ENCODE measurements at places on chromosomes 13 and 19. TPM values are rescaled to one million over a fixed set of nuclear protein-coding genes. Genes with fewer than 3 reads are reported as not detected.

DNA sequence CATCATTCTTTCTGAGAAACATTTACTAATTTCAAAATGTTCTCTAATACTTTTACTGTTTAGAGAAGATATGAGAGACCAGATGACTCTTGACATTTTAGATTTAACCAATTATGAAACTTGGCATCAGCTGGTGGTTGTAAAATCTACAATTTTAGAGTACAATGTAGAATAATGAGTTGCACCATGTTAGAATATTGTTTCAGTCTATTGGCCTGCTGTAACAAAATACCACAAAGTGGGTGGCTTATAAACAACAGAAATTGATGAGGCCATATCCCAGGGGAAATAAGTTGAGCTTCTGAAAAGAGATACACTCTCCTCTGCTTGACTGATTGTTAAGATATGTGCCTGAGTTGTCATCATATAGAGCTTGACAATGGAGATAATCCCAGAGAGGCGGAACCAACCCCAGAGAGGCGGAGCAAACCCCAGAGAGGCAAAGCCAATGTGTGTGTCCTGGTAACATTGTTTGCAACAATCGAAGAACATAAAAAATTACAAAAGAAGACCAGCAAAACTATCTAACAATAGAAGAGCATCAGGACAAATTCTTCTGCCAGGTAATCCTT, 373.0 kb upstream of the SLITRK1 start:
- DNase-seq = no peak

DNA sequence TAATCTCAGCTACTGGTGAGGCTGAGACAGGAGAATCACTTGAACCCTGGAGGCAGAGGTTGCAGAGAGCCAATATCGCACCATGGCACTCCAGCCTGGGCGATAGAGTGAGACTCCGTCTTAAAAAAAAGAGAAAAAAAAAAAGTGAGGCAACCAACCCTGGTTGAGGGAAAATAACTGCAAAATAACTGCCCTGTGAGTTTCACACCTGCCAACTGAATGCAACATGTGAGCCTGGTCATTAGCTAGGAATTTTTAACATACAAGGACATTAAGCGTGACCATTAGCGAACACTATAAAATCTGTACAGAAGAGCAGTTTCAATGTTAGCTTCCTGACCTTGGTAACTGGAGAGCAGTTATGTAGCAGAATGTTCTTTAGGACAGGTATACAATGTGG, 2.4 kb upstream of the CCNP start:
- no peak for DNase-seq

DNA sequence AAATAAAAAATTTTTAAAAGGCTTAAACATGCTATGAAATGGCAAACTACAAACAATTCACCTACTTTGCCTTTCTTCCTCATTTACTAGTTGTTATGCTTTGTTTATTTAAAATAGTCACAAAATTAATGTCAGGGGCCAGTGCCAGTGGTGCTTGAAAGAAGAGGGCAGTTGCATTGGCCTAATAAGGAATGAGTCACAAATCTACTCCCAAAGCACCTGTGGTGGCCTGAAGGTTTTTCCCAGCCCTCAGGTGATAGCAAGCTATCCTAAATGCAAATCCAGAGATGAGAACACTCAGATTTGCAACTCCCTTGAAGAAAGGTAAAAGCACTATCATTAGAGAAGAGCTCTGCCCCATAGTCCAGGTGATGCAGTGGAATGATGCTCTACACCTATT, 103.6 kb downstream of the MBNL2 start:
- no peak for DNase-seq

GRCh38 chr13:48573213-48574007, 40.5 kb upstream of the RCBTB2 start:
- no peak for DNase-seq

DNA sequence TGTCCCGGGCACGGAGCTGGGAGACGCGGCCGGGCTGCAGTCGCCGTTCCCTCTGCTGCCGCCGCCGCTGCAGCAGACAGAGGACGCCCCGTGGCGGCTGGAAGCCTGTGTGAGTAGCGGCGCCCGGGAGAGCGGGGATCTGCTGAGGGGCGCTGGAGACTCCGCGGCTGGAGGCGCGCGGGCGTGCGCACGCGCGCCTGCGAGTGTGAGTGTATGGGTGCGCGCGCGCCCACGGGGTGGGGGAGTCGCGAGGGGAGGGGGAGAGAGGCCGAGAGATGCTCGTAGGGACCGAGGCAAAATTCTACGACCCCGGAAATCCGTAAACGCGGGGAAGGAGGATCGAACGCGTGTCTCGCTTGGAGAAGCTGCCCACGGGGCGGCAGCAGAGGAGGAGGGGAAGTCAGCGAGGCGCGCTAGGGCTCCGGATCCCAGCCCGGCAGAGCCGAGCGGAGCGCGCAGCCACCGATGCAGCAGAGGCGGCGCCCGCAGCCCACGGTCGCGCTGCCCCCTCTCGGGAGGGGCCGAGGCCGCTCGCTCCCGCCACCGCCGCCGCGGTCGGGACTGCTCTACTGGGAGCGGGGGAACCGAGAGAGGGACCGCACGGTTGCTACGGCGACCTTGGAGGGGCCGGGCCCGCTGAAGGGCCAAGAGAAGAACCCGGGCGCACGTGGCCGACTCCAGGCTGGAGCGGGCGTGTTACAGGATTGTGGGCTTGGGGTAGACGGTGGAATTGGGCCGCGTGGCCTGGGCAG, at the start of gene ENOX1:
TSS of gene ENOX1 (minus strand) at position 207 of the 752 bp plus-strand sequence.
- DNase-seq = peak; percentile 81

GRCh38 chr13:26711211-26711610, 49.4 kb downstream of the GPR12 start:
- no peak for DNase-seq

DHDH gene
- not detected for total RNA-seq

GRCh38 chr19:53461866-53462265, 5.7 kb upstream of the ZNF813 start:
- DNase-seq = no peak

GRCh38 chr19:3095441-3096191, 1.5 kb downstream of the GNA11 start:
- DNase-seq = no peak

DNA sequence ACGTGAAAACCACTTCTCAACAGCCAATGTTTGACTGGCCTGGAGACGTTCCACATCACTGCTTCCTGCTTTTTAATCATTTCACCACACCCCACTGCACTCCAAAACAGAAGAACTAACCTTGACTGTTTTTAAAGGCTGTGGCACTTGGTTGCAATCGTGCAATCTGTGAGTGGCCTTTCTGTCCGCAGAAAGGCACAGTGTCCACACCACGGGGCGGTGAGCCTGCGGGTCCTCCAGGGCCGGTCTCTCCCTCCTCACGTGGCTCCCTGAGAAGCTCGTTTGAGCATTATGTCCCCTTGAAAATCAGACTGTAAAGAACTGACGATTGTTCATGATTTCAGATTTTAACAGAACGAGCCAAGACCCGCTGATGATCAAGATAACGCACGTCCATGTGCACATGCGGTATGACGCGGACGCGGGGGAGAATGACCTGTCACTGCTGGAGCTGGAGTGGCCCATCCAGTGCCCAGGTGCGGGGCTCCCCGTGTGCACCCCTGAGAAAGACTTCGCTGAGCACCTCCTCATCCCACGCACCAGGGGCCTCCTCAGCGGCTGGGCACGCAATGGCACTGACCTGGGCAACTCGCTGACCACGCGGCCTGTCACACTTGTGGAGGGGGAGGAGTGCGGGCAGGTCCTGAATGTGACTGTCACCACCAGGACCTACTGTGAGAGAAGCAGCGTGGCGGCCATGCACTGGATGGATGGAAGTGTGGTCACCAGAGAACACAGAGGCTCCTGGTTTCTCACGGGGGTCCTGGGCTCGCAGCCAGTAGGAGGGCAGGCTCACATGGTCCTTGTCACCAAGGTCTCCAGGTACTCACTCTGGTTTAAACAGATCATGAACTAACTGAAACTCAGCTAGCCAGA, 13.0 kb downstream of the PROZ start:
- DNase-seq = peak; percentile 61

EID2 gene
- total RNA-seq = 10.7 TPM

FFAR3 gene
- total RNA-seq = 0.14 TPM

GRCh38 chr13:31504918-31505317, 234.4 kb upstream of the RXFP2 start:
- no peak for DNase-seq

CEACAM8 gene
- not detected for total RNA-seq

DNA sequence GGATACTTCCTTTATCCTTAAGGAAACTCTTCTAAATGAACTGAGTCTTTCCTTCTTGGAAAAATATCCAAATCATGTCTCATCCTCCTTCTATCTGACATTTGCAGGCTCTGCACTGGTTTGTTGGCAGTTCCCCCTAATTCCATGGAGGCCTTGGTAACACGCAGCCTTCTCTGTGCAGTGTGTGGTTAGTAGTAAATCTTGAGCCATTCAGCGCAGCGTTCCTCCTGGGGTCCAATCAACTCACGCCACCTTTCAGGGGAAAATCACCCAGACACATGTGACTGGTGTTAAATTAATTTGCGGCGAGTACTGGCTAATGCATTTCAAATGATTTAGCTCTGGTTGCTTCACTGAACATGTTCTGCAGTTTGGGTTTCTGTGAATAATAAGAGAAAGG, 21.0 kb upstream of the CBY2 start:
- DNase-seq = no peak

- DNase-seq = no peak
These were observed 331.8 kb upstream of the KLF12 start for GRCh38 chr13:74466020-74466419.

DNA sequence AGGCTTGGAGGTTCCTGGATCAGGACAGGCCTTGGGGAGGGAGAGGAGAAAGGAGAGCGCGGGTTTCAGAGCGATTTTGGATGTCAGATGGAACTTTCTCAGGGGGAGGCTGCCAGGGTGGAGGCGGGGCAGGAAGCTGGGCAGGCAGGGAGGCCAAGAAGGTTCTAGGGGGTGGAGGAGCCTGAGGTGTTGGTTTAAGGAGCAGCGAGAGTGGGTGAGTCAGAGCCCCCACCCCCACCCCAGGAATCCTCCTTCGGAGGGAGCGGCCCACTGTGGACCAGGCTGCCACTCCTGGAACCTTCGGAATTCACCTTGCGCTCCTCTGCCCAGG, 15.9 kb upstream of the NOP53 start:
- DNase-seq = no peak

DNA sequence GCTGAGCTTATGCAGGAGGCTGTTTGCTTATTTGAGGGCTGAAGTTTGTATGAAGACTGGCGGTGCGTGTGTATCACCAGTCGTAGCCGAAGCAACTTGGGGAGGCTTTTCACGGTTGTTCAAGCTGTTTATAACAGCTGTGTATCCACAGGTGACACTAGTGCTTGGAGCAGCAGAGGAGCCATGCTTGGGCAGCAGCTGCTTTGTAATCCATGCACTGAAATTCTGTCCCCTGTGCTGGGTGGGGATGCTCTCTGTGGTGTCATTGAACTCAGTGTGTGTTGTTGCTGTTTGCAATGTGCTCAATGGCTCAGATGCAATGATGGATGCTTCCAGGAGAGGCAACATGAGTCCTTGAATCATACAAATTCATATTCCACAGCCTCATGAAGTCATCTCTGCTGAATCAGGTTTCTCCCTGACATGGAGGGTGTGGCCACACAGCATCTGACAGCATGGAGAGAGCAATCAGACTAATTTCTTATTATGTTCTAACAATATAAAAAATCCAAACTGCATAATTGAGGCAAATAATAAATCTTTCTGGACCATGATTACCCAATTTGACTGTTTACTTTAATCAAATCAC, 18.8 kb upstream of the GTF3A start:
- DNase-seq = no peak

ECSIT gene
- 172 TPM for total RNA-seq

PPFIA3 gene
- 4.1 TPM for total RNA-seq

DNA sequence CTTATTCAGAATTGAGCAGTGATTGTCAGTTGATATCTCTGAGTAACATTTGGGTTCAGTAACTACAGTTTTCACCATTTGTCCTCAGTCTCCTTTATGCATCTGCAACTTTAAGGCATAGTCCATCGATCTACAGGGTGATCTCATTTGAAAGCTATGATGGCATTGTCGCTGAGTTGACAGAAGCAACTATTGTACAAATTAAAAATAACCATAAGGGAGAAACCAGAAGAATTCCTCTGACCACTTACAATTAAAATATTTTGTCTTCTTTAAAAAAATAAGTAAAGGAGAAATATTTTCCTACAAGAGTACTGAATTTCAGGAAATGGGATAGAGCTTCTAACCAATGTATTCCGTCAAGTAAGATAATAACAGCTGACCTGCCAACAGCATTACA, 30.6 kb downstream of the RAP2A start:
- no peak for DNase-seq

TMEM143 gene
- 106 TPM for total RNA-seq

GRCh38 chr19:17052439-17052838, 22.8 kb downstream of the HAUS8 start:
- DNase-seq = no peak

CYP4F8 gene
- total RNA-seq = not detected

PGLYRP1 gene
- total RNA-seq = 0.35 TPM

DNA sequence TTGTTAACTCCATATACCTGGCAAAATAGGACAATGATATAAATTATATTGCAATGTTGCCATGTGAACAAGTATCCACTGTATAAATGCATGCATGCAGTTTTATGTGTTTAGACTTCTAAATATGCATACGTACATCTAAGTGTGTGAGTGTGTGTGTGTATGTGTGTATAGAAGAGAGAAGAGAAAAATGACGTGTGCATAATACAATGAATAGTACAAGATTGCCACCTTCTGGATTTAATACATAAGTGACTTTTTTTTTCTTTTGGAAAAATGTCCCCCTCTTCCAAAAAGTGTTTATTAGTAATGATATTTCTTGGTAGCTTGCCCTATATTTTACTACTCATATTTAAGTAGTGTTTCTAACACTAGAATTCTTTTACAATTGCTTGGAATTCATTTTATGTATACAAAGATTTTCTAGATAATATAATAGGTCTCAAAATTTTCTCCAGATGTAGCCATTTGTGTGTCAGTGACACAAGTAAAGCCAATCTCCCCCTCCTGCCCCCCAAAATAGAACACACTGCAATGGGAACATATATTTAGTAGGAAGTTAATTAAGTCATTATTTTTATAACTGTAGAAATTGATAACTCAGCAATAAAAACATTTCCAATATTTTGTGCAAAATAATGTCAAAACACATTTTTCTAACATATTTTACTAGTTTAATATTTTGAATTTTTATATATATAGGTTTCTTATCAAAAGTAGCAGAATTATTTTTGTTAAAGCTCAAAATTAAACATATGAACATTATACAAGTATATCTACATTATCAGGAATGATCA, 783.3 kb upstream of the ATXN8OS start:
- DNase-seq = no peak

- DNase-seq = peak; percentile 88
These were observed at the start of gene RCBTB1 for GRCh38 chr13:49585220-49586157. Gene RCBTB1, minus strand, starts transcription at chr13:49585558. Its CDS starts 18,279 bp downstream, at chr13:49567279.

DNA sequence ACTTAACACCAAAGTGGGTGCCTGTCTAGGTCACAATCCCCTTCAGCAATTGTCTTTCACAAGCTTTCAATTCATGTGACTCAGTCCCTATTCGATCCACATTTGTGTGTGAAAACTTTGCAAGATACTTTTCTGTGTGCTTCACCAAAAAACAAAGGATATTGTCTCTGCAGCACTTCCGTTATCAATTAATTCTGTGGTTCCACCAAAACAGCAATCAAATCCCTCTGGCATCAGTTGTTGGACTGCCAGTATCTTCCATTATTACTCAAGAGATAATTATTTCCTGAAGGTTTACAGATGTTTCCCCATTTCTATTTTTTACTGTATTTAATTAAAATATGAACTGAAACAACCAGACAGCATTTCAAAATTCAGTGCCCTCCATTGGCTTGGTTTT, 481.4 kb downstream of the SUCLA2 start:
- DNase-seq = no peak

ZNF256 gene
- 9.3 TPM for total RNA-seq

FGF21 gene
- total RNA-seq = not detected

ZNF726 gene
- 0.38 TPM for total RNA-seq

SLC46A3 gene
- 17.4 TPM for total RNA-seq
